ENCODE measurements at places on chromosomes 2 and 18. TPM values are rescaled to one million over a fixed set of nuclear protein-coding genes. Genes with fewer than 3 reads are reported as not detected.

DNA sequence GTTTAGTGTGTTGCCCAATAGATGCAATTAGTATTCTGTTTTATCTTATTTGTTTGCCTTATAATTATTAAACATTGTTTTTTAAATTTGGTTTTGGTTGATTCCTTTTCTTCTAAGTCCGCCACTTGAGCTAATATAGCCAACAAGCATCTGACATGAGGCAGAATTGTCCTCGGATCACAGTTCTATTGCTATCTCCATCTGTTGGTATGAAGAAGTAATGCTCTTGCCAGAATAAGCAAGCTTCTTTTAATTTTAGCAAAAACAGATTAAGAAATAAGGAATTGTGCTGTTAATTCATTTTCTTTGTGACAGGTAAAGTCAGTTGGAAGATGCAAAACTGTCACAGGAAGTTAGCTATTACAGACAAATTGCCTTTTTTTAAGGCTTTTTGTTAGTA lies 54.3 kb downstream of the R3HDM1 start:
- no peaks in the 10 kb centered on the region for H3K27me3 ChIP-seq
- H3K4me1 ChIP-seq, result peaks cover 39% of the 10 kb centered on the region
- no peak overlapping the region for H3K27ac ChIP-seq
- DNase-seq, result no peak
- no peak overlapping the region for H3K4me3 ChIP-seq
- peaks cover 7% of the 10 kb centered on the region for H3K36me3 ChIP-seq

- no peak for DNase-seq
- no peaks in the 10 kb centered on the region for H3K27me3 ChIP-seq
- H3K27ac ChIP-seq, result no peak overlapping the region
- H3K36me3 ChIP-seq, result no peaks in the 10 kb centered on the region
- peaks cover 25% of the 10 kb centered on the region for H3K4me1 ChIP-seq
- H3K4me3 ChIP-seq, result no peak overlapping the region
These were observed 100.4 kb upstream of the RND3 start for GRCh38 chr2:150587547-150588505.

GRCh38 chr2:37219046-37219445 lies 12.3 kb downstream of the CEBPZ start:
- peak overlapping the region; percentile 33 for H3K27ac ChIP-seq
- no peaks in the 10 kb centered on the region for H3K27me3 ChIP-seq
- peaks cover 91% of the 10 kb centered on the region for H3K36me3 ChIP-seq
- no peak for DNase-seq
- H3K4me3 ChIP-seq, result no peak overlapping the region

GRCh38 chr2:3112131-3112530 lies 265.5 kb downstream of the EIPR1 start:
- H3K4me1 ChIP-seq, result no peaks in the 10 kb centered on the region
- H3K27ac ChIP-seq, result no peak overlapping the region
- H3K36me3 ChIP-seq, result peaks cover 8% of the 10 kb centered on the region
- H3K4me3 ChIP-seq, result no peak overlapping the region
- DNase-seq, result no peak

The CNTNAP5 gene
- 0.34 TPM for total RNA-seq

DNA sequence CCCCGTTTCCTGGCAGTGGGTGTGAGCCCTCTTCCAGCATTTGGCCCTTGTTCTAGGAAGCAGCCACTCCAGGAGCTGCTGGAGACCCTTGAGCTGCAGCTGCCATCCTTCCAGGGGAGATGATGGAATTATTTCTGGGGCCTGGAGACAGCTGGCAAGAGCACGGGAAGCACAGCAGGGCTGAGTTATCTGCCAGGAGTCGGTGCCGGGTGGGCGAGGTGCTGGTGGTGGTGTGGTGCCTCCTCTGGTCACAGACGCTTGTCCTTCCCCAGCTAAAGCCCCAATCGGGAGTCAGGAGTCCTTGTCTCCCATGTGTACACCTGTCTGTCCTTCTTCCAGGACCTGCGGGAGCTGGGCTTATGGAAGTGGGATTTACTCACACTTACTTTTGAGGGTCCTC lies 36.0 kb downstream of the DPYSL5 start:
- no peak overlapping the region for H3K4me3 ChIP-seq
- H3K4me1 ChIP-seq, result peaks cover 6% of the 10 kb centered on the region
- H3K27me3 ChIP-seq, result no peaks in the 10 kb centered on the region

Data from WTC11 (cell line).